ENCODE measurements at places on chromosomes 6 and 20.

DNA sequence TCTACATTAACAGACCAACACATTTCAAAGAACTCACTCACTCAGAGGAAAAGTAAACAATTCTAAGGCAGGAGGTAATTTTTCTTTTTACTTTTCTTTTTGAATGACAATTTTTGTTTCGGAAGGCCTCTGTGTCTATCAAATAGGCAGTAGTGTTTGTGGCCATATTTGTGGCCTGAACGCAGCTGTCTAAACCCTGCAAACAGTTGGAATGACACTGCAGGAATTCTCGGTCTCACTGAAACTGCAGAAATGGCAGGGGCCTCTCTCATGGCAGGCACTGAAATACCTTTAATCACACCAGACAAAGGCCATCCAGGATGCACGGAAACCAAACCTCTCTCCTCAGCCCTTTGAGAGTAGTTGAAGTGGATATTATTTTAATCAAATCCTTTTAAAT is 30.4 kb downstream of the FYN start:
- no peaks in the 10 kb centered on the region for H3K27me3 ChIP-seq
- H3K4me1 ChIP-seq, result peaks cover 61% of the 10 kb centered on the region
- H3K36me3 ChIP-seq, result peaks cover 2% of the 10 kb centered on the region
- no peak overlapping the region for H3K4me3 ChIP-seq
- DNase-seq, result no peak

- DNase-seq, result no peak
- no peak overlapping the region for H3K4me3 ChIP-seq
- H3K36me3 ChIP-seq, result no peaks in the 10 kb centered on the region
- H3K4me1 ChIP-seq, result peaks cover 5% of the 10 kb centered on the region
Observed at GRCh38 chr20:59587570-59587969, 16.8 kb upstream of the PHACTR3 start.

GRCh38 chr20:48600470-48600945 is 227.3 kb downstream of the PREX1 start:
- peaks cover 2% of the 10 kb centered on the region for H3K36me3 ChIP-seq
- peaks cover 2% of the 10 kb centered on the region for H3K4me1 ChIP-seq
- H3K4me3 ChIP-seq, result no peak overlapping the region
- H3K27me3 ChIP-seq, result peaks cover 49% of the 10 kb centered on the region

GRCh38 chr6:154352898-154353585 is 3.6 kb downstream of the IPCEF1 start:
- no peak overlapping the region for H3K4me3 ChIP-seq
- no peaks in the 10 kb centered on the region for H3K36me3 ChIP-seq
- DNase-seq, result no peak
- peaks cover 15% of the 10 kb centered on the region for H3K27me3 ChIP-seq
- no peak overlapping the region for H3K27ac ChIP-seq
- peaks cover 6% of the 10 kb centered on the region for H3K4me1 ChIP-seq

DNA sequence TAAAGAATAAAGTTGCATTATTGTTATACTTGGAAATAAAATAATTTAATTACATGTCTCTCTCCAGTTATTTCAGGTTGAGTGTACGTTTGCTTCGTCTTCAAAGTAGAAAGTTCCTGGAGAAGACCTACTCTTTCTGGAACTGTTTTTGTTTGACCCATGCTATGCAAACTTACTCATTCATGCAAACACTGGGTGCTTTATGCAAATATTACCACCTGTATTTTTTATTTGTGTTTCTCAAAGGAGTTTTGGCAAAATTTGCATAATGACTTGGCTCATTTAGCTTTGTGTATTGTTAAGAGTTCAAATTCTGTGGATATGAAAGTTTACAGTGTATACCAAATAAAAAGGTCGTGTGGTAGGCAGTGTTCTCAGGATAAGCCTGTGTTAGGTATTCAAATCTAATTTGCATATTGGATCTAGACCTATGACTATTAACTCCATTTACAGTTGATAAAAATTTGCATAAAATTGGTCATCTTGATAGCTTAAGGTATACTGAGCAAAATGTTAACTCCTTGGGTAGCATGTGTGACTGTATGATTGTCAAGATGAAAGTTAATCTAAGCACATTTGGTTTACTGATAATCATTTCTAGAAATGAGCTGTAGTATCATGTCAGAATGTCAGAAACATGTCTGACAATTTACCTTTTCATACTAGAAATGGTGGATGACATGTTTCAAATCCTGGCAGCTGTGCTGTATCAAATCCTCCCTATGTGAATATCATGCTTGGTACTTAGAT is 65.2 kb downstream of the CDKAL1 start:
- peaks cover 3% of the 10 kb centered on the region for H3K4me1 ChIP-seq
- H3K27ac ChIP-seq, result no peak overlapping the region
- no peak overlapping the region for H3K4me3 ChIP-seq
- H3K27me3 ChIP-seq, result no peaks in the 10 kb centered on the region

DNA sequence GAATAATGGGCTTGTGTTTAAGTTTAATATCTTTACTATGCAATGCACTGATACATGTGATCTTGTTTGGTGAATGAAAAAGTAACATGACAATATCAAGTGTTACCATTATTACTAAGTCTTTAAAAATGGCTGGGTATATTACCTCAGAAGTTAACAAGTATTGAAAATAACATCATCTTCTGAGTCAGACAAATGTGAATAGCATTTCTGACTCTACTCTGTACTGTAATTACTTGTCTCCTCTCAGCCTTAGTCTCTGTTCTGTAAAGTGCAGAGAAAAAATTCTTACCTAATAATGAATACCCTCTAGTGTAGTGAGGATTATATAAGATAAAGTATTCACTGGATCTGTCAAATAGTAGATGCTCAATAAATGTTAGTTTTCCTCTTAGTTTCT is 47.0 kb upstream of the GCLC start:
- peaks cover 5% of the 10 kb centered on the region for H3K4me1 ChIP-seq
- DNase-seq, result no peak
- no peak overlapping the region for H3K27ac ChIP-seq
- peaks cover 31% of the 10 kb centered on the region for H3K27me3 ChIP-seq
- peak overlapping the region; percentile 9 for H3K4me3 ChIP-seq
- peaks cover 2% of the 10 kb centered on the region for H3K36me3 ChIP-seq

GRCh38 chr20:49664612-49665313 is 48.9 kb downstream of the B4GALT5 start:
- H3K4me3 ChIP-seq, result no peak overlapping the region
- no peaks in the 10 kb centered on the region for H3K27me3 ChIP-seq
- H3K4me1 ChIP-seq, result peaks cover 39% of the 10 kb centered on the region
- no peak for DNase-seq
- no peaks in the 10 kb centered on the region for H3K36me3 ChIP-seq

DNA sequence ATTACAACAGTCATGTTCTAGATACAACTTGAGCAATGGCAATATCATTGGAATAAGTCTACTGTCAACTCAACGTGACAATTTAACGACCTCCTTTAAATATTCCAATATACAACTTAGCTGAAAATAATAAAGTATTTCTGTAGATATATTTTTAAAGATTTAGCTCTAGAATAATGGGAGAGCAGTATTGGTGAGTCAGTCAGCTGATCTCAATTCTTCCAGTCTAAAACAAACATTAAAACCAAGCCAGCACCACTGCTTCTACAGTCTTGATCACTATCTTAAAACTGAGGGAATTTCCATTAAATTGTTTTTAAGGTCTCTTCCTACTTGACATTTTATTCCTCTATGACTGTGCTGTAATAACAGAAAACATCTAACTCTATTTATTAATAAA is 38.2 kb downstream of the NOL7 start:
- H3K27me3 ChIP-seq, result no peaks in the 10 kb centered on the region
- H3K27ac ChIP-seq, result no peak overlapping the region
- no peak overlapping the region for H3K4me3 ChIP-seq
- H3K36me3 ChIP-seq, result peaks cover 8% of the 10 kb centered on the region
- no peak for DNase-seq

- no peak overlapping the region for H3K4me3 ChIP-seq
- no peak overlapping the region for H3K27ac ChIP-seq
- DNase-seq, result no peak
- peaks cover 2% of the 10 kb centered on the region for H3K4me1 ChIP-seq
- H3K36me3 ChIP-seq, result no peaks in the 10 kb centered on the region
- H3K27me3 ChIP-seq, result peaks cover 36% of the 10 kb centered on the region
Observed at GRCh38 chr6:53956068-53956711, 155.1 kb upstream of the MLIP start.

DNA sequence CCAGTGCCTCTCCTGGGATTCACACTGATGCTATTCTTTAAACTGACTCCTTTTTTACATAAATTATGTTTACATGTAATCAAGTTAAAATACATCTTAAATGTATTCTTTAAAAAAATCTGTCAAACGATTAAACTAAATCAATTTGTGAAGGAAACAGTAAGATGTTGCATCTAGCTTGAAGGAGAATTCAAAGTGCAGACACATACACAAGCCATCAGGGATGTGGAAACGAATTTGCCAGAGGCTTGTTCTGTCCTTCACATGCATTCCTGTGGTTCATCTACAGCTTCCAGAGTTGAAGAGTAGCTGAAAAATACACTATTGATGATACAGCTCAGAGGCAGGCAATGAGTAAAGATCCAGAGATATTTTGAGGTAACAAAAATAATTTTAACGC is 7.3 kb upstream of the BPIFB3 start:
- no peaks in the 10 kb centered on the region for H3K27me3 ChIP-seq
- no peaks in the 10 kb centered on the region for H3K4me1 ChIP-seq
- H3K36me3 ChIP-seq, result no peaks in the 10 kb centered on the region
- no peak for DNase-seq
- no peak overlapping the region for H3K4me3 ChIP-seq

DNA sequence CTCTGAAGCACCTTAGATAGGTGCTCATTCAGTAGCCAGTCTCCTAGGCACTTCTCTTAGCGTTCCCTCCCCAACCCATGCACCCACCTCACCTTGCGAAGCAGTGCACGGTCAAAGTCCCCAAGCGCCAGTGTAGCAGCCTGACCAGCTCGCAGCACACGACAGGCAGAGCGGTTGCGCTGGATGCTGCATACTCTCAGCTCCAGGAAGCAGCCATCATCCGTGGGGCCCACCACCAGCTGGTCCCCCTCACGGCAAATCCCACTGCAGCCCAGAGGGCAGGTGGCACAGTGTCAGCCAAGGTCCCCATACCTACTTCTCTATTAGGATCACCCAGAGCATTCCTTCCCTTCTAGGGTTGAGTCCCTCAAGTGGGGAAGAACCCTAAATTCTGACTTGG is 6.5 kb downstream of the GTPBP2 start:
- H3K4me1 ChIP-seq, result peaks cover 20% of the 10 kb centered on the region
- no peak overlapping the region for H3K4me3 ChIP-seq
- no peaks in the 10 kb centered on the region for H3K27me3 ChIP-seq
- H3K27ac ChIP-seq, result peak overlapping the region; percentile 71
- DNase-seq, result no peak

DNA sequence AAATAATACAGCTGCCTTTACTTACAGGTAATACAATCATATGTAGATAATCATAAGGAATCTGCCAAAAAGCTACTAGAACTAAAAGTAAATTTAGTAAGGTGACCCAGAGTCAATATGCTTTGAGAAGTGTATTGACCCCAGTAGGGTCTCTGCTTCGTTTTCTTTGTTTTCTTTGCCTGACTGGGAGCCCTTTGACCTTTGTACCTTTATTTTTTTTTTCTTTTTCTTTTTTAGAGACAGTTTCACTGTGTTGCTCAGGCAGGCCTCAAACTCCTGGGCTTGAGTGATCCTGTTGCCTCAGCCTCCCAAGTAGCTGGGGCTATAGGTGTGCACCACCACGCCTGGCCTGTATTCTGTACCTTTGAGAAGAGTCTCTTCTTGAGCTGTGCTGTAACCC is 17.9 kb downstream of the RAB5IF start:
- H3K4me3 ChIP-seq, result no peak overlapping the region
- no peak for DNase-seq
- H3K27me3 ChIP-seq, result no peaks in the 10 kb centered on the region
- peaks cover 12% of the 10 kb centered on the region for H3K36me3 ChIP-seq
- peaks cover 19% of the 10 kb centered on the region for H3K4me1 ChIP-seq
- peak overlapping the region; percentile 75 for H3K27ac ChIP-seq

DNA sequence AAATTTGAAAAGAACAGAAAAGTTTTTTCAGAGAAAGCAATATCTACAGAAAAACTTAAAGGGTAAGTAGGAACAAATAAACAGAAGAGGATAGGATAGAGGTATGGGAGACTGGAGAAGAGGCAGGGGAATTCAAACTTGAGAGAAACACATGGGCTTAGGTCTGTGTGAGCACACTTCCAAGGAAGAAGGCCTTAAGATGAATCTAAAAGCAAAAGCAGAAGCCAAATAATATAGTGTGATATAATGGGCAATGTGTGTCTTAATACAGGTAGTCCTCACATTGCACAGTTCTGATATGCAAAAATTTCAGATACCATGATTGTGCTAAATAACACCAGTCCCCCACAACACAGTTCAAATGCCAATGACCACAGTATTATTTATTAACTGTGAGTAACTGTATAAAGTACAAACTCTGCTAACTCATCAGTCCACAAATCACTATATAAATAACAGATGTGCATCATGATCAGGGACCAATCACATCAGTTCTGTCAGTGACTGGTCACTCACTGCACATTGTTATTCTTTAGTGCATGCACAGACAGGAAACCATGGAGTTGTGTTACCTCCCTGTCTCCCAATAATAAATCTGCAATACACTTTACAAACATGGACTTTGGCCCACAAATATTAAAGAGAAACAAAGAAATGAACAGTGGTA is 18.6 kb downstream of the SNX14 start:
- H3K36me3 ChIP-seq, result peaks cover 4% of the 10 kb centered on the region
- H3K27ac ChIP-seq, result no peak overlapping the region
- peaks cover 17% of the 10 kb centered on the region for H3K4me1 ChIP-seq
- H3K27me3 ChIP-seq, result no peaks in the 10 kb centered on the region
- no peak for DNase-seq

DNA sequence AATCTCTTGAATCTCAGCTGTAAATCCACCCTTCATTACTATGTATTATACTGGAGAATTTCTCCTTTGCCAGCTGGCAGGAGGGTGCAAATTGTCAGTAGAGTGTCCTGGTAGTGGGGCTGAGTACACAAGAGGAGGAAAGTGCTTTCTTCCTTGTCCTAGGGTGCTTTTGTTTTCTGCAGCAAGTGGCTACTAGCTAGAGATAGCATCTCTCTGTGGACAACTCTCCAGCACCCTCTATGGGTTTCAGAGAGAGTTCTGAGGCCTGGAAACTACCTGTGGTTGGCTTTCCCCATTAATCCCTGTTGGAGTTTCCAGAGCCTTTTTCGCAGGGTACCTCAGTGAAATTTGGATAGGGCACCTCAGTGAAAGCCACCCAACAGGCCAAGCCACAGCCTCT is 422.5 kb upstream of the RGS17 start:
- H3K27ac ChIP-seq, result no peak overlapping the region
- H3K4me1 ChIP-seq, result no peaks in the 10 kb centered on the region
- no peaks in the 10 kb centered on the region for H3K27me3 ChIP-seq
- H3K36me3 ChIP-seq, result no peaks in the 10 kb centered on the region
- no peak for DNase-seq
- H3K4me3 ChIP-seq, result no peak overlapping the region

DNA sequence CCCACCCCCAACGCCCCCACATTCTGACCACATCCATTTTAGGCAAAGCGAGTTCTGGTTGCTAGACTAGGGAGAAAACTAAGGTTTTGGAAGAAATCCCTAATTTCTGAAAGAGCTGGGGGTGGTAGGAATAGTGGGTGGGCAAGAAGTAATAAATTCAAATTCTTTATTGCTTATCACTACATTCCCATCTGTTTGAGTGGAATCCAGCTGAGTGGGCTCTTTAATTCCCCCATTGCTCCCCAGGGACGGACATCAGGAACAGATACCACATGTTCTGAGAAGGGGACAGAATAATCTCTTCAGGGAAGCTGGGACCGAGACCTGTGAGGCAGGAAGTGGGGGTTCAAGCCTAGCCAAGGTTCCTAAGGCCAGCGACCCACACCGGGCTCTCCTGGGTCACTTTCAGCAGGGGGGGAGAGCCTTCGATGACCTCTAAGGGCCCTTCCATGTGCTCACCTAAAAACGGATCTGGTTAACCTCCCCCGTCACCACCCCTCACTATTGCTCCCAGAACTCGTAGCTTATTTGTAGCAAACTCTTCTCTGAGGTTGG is 42.3 kb upstream of the MRPS10 start:
- no peaks in the 10 kb centered on the region for H3K27me3 ChIP-seq
- H3K27ac ChIP-seq, result no peak overlapping the region
- peaks cover 3% of the 10 kb centered on the region for H3K4me1 ChIP-seq
- H3K4me3 ChIP-seq, result no peak overlapping the region
